ENCODE measurements at places on chromosomes 12 and 14.

DNA sequence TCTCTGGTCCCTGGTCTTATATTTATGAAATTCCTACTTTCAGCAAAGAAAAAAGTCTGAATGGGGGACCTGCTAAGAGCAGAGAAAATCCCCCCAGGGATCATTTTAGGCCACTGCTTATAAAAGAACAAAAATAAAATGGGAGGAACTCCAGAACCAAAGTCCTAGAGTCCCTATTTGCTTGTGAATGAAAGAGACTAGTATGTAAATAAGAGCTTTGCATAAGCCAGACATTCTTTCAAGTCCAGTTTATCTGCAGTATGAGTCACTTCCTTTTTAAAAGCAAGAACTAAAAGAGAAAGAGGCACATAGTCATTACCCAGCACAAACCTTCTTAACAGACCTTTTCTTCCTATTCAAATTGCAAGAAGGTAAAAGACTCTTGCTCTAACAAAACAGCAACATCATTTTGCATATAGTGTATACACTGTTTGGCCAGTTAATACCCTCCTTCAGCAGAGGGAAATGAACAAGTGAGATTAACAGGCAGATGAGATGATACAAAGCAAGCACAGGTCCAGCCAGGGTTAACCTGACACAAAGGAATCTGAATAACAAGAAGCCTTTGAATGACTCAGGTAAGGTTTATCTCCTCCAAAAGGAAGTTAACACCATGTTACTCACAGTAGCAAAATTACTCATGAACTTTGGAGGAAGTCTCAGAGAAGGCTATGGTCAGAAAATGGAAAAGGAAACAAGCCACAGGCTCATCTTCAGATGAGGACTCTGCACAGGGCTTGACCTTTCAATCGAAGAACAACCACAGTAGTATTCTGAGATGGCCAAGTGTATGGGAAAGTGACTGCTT lies 87.3 kb downstream of the PHLDA1 start:
- peaks cover 33% of the 10 kb centered on the region for H3K4me1 ChIP-seq
- peak overlapping the region; percentile 89 for H3K27ac ChIP-seq
- H3K36me3 ChIP-seq: no peaks in the 10 kb centered on the region
- DNase-seq: peak; percentile 70
- H3K27me3 ChIP-seq: no peaks in the 10 kb centered on the region
- peak overlapping the region; percentile 38 for H3K4me3 ChIP-seq

GRCh38 chr12:1819571-1819970 lies 794 bp upstream of the LRTM2 start:
- H3K4me3 ChIP-seq: no peak overlapping the region
- H3K27ac ChIP-seq: no peak overlapping the region
- DNase-seq: no peak
- no peaks in the 10 kb centered on the region for H3K4me1 ChIP-seq

DNA sequence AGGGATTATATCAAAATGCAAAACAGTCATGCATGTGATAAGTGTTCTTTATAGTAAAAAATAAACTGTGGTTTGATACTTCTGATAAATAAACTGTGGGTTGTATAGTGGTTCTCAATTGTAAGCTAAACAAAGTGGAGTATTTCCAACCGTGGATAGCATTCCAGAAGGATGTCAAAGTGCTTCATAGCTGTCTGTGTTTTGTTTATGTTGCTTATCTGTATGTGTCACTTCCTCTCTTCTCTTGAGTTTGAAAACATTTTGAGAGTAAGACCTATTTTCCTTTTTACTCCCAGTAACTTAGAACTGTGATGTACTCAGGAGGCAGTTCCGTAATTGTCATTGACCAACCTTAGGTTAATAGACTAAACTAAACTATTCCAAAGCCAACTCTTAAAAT lies 415.8 kb downstream of the TMTC2 start:
- H3K27ac ChIP-seq: no peak overlapping the region
- no peaks in the 10 kb centered on the region for H3K36me3 ChIP-seq
- no peak overlapping the region for H3K4me3 ChIP-seq
- no peaks in the 10 kb centered on the region for H3K4me1 ChIP-seq

GRCh38 chr12:92028441-92028709 lies 117.3 kb downstream of the BTG1 start:
- no peak overlapping the region for H3K4me3 ChIP-seq
- peaks cover 7% of the 10 kb centered on the region for H3K4me1 ChIP-seq
- no peaks in the 10 kb centered on the region for H3K27me3 ChIP-seq
- H3K27ac ChIP-seq: no peak overlapping the region
- H3K36me3 ChIP-seq: no peaks in the 10 kb centered on the region

DNA sequence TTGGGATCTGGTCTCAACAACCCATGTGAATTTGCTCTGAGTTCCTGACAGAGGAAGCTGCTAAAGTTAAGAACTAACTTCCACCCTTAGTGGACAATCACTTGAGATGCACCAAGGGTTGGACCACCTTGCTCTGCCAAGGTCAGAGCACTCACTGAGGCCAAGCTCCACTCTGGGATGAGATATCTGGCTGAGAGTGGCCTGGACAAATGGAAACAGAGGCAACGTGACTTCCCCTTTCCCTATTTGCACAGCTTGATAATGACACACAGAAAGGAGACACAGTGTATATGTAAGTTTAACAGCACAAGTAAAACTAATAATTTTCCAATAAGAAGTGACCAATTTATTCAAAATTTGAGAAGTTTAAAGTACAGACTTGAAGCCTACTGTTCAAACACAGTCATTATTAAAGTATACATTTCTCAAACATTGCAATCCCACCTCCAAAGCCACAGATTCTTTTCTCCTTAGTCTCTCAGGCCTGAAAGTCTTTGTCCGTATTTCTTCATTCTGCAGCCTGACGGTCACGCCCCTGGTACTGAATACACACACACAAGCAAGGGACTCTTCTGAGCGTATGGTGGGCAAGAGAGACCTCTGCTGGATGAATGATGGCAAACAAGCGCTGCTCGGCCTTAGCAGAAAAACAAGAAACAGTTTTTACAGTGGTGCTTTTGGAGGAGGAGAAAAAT lies 28.6 kb downstream of the TMEM30B start:
- H3K27ac ChIP-seq: no peak overlapping the region
- H3K36me3 ChIP-seq: no peaks in the 10 kb centered on the region
- H3K4me1 ChIP-seq: peaks cover 5% of the 10 kb centered on the region
- DNase-seq: peak; percentile 38
- H3K4me3 ChIP-seq: no peak overlapping the region

DNA sequence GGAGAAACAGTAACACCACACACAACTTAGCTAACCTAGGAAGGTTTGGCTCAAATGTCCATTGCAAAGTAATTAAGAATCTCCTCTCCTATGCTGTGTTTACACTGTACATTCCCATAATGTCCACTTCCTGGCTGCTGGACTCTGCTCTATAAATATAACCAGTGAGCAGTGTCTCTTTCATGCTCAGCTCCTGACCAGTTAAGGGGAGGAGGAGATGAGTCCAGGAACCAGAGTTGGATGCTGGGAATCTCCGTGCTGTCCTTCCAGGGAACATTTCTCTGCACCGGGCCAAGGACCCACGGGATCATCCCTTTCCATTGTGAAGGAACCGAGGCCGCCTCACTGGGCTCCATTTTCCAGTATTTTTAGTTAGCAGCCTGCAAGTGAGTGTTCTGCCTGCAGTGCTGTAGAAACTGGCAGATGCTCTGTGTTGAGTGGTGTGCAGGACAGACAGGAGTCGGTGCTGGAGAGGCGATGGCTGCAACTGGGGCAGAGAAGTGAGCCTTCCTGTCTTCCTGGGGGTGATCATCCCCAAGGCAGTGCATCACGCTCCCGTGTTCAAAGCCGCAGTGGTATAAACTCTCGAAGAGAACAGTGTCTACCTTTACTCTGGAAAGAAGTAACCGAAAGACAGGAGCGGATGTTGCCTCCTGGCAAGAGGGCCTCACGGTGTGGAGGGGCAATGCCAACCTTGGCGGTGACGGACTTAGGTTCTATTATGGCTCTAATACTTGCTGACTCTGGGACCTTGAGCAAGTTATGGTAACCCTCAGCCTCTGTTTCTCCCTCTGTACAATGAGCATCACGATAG lies 195.5 kb downstream of the CACNA1C start:
- H3K4me3 ChIP-seq: no peak overlapping the region
- H3K4me1 ChIP-seq: no peaks in the 10 kb centered on the region
- DNase-seq: no peak
- no peaks in the 10 kb centered on the region for H3K36me3 ChIP-seq

DNA sequence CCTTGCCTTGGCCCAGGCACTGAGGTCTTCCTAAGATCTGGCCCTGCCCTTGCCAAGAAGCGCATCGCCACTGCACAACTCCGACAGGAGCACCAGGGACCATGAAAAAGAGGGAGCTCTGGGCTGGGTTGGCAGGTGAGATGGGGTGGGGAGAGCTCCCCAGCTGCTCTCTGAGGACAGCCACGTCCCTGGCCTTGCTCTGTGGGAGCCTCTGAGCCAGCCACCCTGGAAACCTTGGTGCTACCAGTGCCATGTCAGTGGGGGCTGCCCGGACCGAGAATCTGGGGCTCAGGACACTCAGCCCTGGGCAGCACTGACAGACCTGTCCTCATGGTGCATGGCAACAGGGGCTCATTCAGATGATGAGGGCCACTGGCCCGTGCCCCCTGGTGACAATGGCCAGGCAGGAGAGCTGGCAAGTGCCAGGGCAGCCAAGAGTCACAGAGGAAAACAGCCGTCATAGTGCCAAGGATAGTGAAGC lies 134.8 kb downstream of the ZFP36L1 start:
- H3K27me3 ChIP-seq: no peaks in the 10 kb centered on the region
- H3K4me1 ChIP-seq: no peaks in the 10 kb centered on the region
- DNase-seq: no peak
- no peak overlapping the region for H3K4me3 ChIP-seq
- no peaks in the 10 kb centered on the region for H3K36me3 ChIP-seq

DNA sequence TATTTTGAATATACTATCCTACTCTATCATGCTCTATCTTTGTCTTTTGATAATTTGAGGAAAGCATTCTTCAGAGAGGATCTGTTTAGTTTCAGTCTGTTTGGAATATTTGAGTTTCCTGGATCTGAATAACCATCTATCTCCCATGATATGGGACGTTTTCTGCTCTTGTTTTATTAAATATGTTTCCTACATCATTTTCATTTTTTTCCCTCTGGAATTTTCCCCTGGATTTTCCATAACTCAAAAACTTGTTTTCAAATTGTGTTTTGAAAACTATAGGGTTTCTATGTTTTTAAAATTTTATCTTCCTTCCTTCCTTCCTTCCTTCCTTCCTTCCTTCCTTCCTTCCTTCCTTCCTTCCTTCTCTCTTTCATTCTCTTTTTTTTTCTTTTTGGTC lies 974.2 kb downstream of the TMEM121 start:
- no peaks in the 10 kb centered on the region for H3K27me3 ChIP-seq
- DNase-seq: no peak

Data from keratinocyte (primary cell).